ENCODE measurements at places on chromosomes 6 and 20.

GRCh38 chr20:5779071-5779900, 29.1 kb downstream of the SHLD1 start:
- no peak for DNase-seq

DNA sequence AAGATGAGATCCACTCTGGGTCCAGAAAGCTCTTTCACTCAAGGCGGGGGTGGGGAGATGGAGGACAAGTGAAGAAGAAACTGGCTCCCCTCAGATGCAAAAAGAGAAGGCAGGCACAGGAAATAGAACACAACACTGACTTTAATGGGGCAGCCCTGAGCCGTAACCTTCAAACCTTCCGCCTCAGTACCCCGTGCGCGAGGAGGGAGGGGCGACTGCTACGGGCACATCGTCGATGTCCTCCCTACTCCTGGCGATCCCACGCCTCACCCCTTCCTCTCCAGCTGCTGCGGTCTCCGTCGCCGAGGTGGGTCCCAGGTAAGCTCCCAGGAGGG, 3.9 kb downstream of the SPEF1 start:
- DNase-seq = no peak

DNA sequence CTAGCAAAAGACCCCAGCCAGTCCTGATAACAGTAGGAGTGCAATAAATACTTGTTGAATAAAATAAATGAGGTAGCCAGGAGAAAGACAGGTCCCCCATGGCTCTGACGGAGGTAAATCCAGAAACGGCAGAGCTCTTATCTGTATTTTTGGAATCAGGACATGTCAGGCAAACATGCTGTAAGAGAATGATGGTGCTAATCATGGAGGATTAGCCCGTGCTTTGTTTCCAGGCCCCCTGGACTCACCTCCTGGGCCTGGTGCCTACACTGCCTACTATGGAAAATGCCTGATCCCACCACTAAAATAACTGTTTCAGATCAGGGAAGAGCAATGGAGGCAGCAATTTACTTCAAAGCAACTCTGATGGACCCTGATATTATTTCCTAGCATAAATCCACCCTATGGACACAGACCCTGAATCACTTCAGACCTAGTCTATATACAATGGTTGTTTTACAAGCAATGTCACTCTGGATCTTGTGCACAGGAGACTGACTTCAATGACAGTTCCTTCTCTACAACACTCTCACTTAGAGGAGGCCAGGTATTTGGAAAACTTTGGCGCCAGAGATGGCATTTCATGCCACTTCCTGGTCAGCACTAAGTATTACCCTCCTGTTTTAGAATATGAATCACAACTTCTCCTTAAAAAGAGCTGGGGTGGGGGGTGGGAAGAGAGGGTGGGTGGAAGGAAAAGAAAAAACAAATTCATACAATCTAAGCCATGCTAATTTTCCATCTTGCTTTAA, 6.4 kb downstream of the MRPL14 start:
- no peak for DNase-seq

DNA sequence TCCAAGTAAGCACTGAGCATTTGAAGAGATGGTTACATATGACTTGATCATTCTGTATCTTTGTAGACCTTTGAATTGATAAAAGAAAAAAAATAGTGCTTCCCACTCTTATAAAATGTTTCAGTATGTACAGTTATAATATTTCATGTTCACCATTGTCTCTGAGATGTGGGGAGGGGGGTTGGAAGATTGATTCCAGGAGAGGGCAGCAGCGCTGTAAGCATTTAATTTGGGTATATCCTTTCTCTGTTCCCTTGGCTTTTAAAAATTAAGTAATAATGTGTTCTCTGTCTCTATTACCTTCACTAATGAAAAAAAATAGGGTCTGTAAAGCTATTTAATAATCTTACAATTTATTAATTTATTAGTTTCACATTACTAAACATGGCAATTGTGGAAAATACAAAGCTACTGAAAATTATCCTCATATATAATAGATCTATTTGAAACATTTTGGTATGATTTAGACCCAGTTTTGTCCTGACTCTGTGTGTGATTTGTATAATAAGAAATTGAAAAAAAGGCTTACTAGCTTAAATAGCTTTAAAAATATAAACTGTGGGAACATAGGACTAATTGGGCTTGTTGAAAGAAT, 341.2 kb downstream of the CDKAL1 start:
- no peak for DNase-seq

DNA sequence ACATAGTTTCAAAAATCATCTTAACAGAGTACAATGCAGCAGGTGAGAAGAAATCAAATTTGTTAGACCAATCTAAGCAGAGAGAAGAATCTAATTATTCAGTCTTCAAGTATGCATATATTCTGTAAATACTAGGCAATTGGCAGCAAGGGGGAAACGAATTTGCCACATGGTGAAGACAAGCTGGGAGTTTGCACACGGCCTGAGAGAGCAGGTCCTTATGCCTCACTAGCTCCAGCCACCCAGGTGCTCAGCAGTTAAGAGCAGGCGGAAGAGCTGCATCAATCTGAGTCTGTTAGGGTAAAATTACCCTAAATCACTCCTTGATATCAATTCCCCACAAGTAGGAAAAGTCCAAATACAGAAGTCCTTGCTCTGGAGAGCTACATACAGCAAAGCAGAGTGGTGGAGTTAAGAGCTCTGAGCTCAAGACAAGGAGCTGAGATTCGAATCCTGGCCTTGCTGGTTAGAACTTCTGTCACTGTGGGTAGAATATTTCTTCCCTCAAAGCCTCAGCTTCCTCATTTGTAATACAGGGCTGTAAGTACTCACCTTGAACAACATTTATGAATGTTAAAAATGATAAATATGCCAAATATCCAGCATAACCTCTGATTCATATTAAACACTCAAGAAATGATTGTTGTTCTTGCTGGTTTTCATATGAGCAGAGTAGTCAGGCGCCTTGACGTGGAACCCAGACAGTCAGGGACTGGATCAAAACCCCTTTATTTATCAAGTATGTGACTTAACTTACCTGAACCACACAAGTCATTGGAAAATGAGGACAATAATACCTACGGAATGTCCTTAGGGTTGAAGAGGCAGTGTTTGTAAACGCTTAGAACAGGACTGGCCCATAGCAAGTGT, 444.2 kb downstream of the CDH26 start:
- no peak for DNase-seq
